Renal cortical epithelial cell (primary cell): ENCODE measurements at places on chromosomes 6 and 20.
A peak's percentile ranks its signal among the peaks of the same experiment; 100 is the strongest.

DNA sequence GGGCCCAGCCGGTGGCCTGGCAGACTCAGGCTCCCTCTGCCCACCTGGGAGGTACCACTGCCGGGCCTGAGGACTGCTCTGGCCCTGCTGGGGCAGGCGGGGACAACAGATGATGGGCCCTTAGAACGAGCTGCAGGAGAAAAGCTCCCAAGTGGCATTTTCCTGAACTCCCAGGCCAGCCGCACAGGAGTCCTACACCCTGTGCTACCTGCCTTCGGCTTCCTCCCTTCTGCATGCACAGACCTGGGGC, 41.3 kb downstream of the DSTN start:
- DNase-seq: no peak

- no peak for DNase-seq
Measured at GRCh38 chr20:2697768-2698167, 5.2 kb downstream of the EBF4 start.

DNA sequence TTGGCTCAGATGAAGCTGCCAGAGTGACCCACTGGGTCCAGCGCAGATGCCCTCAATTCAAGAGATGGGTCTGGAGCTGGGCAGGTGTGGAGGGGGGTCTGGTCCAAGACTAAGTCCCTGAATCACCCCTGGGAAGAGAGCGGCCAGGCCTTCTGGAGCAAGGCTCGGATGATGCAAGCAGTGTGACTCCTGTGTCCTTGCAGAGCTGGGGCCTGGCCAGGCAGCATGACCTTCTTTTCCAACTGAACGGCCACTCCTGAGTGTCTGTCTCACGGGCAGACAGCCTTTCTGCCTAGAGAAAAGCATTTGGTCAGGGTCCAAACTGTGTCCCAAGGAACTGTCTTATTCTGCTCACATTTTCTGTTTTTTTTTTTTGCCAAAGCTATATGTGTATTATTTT, 42.6 kb upstream of the FNDC1 start:
- no peak for DNase-seq

GRCh38 chr6:149544646-149545257, 1.1 kb downstream of the PPIL4 start:
- no peak for DNase-seq

GRCh38 chr6:121630716-121631115, 195.3 kb downstream of the GJA1 start:
- DNase-seq: peak; percentile 36

- DNase-seq: no peak
Measured at GRCh38 chr6:109347779-109348178, 34.5 kb downstream of the CD164 start.
